Chondrocyte (in vitro differentiated cells): ENCODE measurements at places on chromosomes 6 and 20. TPM values are rescaled to one million over a fixed set of nuclear protein-coding genes. Genes with fewer than 3 reads are reported as not detected.

HLA-DOB gene
- 0.25 to 0.56 TPM in 2 of 3 replicates, not detected in the other for total RNA-seq

GRCh38 chr6:84344005-84344404, 116.6 kb upstream of the CEP162 start:
- H3K4me1 ChIP-seq, result no peaks in the 10 kb centered on the region
- DNase-seq, result no peak
- peaks cover 28% of the 10 kb centered on the region for H3K27me3 ChIP-seq
- no peak overlapping the region for H3K27ac ChIP-seq

SLC17A9 gene
- total RNA-seq, result 0.24 to 1.2 TPM (median 0.79 TPM) in 3 replicates

GRCh38 chr6:657743-658142, 843 bp upstream of the HUS1B start:
- no peaks in the 10 kb centered on the region for H3K27me3 ChIP-seq
- no peak for DNase-seq
- peaks cover 82% of the 10 kb centered on the region for H3K4me1 ChIP-seq
- H3K36me3 ChIP-seq, result peaks cover 5% of the 10 kb centered on the region
- H3K27ac ChIP-seq, result peak overlapping the region; percentile 96

MUC22 gene
- not detected in 3 replicates for total RNA-seq

PABPC1L gene
- total RNA-seq, result 31.4 to 39.3 TPM (median 31.9 TPM) in 3 replicates

DNA sequence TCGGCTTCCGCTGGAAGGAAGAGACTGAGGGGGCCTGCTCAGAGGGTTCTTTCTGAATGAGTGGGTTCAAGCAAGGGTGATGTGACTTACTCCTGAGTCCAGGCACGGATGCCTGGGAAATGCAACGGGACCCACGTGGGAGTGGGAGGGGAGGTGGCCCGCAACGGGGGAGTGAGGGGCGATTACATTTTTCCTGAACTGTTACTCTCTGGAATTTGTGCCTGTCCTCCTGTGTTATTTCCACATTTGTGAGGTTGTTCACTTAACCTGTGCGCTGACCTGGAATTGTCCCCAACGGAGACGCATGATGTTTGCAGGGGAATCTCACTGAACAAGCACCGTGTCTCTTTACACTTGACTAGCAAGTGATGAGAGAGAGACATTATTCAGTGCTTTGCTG, 209.4 kb downstream of the CDH4 start:
- no peaks in the 10 kb centered on the region for H3K4me1 ChIP-seq
- DNase-seq, result no peak
- no peaks in the 10 kb centered on the region for H3K36me3 ChIP-seq
- H3K27me3 ChIP-seq, result peaks cover 6% of the 10 kb centered on the region

GRCh38 chr20:45109634-45110033, 5.3 kb downstream of the WFDC5 start:
- no peak for DNase-seq
- H3K4me3 ChIP-seq, result no peak overlapping the region
- H3K36me3 ChIP-seq, result no peaks in the 10 kb centered on the region
- no peak overlapping the region for H3K27ac ChIP-seq
- peaks cover 9% of the 10 kb centered on the region for H3K27me3 ChIP-seq
- peaks cover 7% of the 10 kb centered on the region for H3K4me1 ChIP-seq

GRCh38 chr6:106026748-106027715, 59.1 kb upstream of the PRDM1 start:
- H3K4me3 ChIP-seq, result no peak overlapping the region
- no peaks in the 10 kb centered on the region for H3K36me3 ChIP-seq
- H3K4me1 ChIP-seq, result no peaks in the 10 kb centered on the region
- H3K27me3 ChIP-seq, result peaks cover 2% of the 10 kb centered on the region

GRCh38 chr6:78243519-78243918, 590.7 kb downstream of the MEI4 start:
- H3K27ac ChIP-seq, result no peak overlapping the region
- no peaks in the 10 kb centered on the region for H3K27me3 ChIP-seq
- H3K4me1 ChIP-seq, result no peaks in the 10 kb centered on the region
- H3K4me3 ChIP-seq, result no peak overlapping the region
- DNase-seq, result no peak
- H3K36me3 ChIP-seq, result no peaks in the 10 kb centered on the region

TRIM31 gene
- total RNA-seq, result not detected in 3 replicates

- H3K36me3 ChIP-seq, result no peaks in the 10 kb centered on the region
- no peak overlapping the region for H3K27ac ChIP-seq
- peaks cover 27% of the 10 kb centered on the region for H3K27me3 ChIP-seq
These were observed 24.0 kb upstream of the FAM135A start for GRCh38 chr6:70389261-70389660.

ASXL1 gene
- 59.9 to 92.6 TPM (median 78.9 TPM) in 3 replicates for total RNA-seq

GRCh38 chr6:98566126-98566525, 268.2 kb upstream of the POU3F2 start:
- H3K4me1 ChIP-seq, result peaks cover 6% of the 10 kb centered on the region
- DNase-seq, result no peak
- H3K27me3 ChIP-seq, result peaks cover 5% of the 10 kb centered on the region
